Cortex of kidney (tissue), 1 donor: ENCODE measurements at places on chromosomes 7 and 10.

DNA sequence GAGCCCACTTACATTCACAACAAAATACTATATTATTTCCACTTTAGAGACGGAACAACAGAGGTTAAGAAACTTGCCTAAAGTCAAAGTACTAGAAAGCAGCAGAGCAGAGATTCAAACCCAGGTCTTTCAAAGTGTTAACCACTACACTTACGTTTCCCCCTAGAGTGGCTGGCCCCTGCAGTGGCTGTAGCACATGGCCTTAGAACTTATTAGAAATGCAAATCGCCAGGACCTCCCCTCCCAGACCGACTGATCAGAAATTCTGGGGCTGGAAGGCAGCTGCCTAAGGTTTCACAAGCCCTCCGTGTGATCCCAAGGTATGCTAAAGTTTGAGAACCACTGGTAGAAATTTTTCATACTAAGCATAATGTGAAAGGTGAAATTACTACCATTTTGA, 8.1 kb downstream of the MPP7 start:
- no peak for DNase-seq

GRCh38 chr10:131009791-131010190, 301.7 kb downstream of the TCERG1L start:
- DNase-seq: no peak

DNA sequence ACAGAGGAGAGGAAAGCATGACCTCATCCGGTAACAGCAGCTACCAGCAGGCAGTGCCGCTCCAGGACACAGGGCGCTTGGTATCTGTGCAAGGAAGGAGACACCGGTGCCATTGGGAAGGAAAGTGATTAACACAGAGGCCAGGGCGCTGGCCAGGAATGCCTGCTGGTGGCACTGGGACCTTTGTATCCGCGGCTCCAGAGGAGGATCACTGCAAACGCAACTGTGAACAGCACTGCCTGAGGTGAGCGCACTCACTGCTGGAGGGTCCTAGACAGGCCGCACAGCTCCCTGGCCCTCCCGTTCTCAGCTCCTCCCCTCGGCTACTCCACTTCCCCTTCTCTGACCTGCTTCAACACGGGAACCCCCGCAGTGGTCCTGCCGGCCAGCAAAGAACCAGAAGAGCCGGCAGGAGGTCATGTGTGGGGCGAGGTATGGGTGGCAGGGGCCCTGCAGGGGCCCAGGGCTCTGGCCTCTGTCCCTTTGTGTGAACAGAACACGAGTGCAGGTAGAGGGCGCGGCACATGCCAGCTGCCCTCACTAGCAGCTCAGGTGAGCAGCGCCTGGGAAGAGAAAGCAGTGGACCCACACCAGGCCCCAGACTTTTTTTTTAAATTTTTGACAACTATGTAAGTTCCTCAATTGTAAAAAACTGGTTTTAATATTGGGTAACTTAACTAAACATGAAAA, 107.6 kb downstream of the VIPR2 start:
- no peak for DNase-seq

DNA sequence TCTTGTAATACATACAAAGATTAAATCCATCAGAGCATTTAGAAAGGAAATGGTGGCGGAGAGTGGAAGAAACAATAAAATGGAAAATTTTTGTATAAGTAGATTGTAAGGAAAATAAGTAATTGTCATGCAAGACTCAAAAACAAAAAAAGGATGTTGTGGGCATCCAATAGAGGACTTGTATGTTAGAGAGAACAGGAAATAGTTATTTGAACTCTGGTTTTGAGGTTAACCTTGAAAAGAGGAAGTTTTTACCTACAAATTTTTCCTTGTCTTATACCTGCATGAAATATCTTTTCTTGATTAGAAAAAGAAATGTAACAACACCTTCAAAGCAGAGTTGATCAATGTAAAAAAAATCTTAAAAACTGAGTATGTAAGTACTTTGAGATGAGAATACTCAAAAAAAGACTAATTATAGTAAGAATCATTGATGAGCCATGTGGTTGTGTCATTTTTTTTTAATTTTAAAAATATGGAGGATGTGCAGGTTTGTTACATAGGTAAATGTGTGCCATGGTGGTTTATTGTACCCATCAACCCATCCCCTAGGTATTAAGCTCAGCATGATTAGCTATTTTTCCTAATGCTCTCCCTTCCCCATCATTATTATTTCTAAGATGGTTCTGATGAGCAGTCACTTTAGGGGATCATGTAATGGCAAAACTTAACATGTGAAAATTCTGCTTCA, 11.9 kb downstream of the TMEM106B start:
- no peak for DNase-seq

DNA sequence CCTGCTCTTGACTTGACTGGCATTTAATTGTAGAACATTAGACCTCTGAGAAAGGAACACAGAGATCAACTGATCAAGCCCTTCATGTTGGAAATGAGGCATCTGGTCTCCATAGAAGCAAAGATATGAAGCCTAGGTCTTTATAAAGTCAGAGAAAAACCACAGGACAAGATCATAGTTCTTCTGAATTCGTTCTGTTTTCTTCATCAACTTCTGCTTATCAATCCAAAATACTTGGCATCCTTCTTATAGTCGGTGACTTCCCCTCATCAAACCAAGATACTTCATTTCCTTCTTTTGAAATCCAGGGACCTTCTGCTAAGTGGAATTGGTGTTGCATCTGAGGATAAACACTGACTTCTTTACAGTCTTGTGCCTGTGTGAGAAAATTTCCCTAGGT, 77.1 kb upstream of the PRKCQ start:
- DNase-seq: no peak

DNA sequence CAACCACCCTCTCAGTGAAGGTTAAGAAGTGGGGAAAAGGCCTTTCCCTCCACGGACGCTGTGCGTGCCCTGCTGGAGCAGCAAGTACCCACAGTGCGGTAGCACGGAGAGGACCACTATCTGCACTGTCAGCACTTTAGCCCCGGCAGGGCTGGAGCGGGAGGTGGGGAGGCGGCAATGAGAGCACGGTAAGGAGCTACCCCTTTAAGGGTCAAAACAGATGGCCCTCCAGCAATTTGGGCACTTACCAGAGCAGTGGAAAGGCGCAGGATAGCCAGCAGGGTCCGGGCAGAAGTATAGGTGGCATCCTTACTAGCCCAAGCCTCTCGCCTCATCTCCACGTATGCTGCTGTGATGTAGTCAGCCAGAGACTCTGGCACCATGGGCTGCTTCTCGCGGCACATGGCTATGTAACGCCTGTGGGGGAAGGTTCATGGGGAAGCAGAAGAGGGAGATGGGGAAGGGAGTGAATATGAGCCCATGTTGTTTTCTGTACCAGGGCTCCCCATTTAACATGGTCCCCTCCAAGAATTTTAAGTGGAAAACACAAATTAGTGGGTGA, 5.2 kb downstream of the COPS6 start:
- no peak for DNase-seq

GRCh38 chr7:99195867-99196266, 12.0 kb downstream of the KPNA7 start:
- DNase-seq: no peak

DNA sequence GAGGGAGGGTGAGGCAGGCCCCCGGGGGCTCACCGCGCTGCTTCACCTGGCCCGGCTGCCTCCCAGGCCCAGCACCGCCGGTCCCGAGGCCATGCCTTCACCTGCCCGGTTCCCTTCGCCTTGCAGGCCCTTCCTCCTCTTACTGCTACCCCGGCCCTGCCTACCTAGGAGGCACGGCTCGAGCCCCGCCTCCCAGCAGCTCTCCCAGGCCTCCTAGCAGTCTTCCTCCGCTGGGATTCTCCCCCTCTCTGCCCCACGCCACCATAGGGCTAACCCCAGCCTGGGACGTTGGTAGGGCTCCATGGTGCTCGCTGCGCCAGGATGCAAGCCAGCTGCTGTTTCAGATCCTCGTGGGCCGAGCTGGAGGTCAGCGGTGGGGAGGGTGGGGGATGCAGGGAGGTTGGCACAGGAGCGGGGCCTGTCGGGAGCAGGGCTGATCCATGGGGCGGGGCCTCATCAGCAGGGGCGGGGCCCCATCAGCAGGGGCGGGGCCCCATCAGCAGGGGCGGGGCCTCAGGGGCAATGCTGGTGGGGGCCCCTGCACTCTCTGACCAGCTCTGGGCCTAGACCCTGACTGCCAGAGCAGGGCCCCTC, 63.3 kb downstream of the RASGEF1A start:
- no peak for DNase-seq

GRCh38 chr10:70890917-70891431, 2.6 kb upstream of the PCBD1 start:
- DNase-seq: no peak

DNA sequence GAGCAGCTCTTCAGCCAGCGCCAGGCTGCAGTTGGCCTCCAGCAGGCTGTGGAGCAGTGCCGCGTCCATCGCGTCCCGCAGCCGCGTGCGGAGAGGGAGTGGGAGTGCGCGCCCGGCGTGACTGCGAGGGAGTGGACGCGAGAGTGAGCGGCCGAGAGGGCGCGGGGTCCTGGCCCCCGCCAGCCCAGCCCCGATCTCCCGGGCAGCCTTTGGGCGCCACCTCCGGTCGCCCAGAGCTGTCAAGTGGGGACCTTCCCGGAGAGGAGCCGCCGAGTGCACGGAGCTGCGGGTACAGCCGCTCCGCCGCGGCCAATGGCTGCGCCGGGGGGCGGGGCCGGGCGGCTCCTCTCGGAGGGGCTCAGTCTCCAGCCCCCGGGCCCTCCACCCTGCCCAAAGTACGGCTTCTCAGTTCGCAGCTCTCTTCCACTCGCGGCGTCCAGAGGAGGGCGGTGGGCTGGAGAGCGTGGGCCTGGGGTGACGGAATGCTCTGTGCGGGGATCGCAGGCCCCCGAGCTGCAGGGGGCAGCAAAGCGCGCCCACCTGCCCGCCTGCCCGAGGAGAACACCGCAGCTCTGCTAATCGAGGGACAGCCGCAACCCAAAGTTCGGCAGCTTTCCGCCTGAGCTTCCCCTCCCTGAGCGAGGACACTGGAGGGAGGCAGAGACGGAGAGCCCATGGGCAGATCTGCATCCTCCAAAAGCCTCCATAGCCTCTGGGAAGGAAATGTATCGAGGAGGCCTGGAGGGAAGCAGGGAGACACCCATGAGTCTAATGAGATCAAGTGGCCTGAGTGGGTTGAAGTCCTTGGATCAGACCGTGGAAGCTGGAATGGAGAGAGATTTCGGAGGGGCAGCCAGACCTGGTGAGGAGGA, at the start of gene CRHR2:
Gene CRHR2, minus strand, starts transcription at position 245 of the 872 bp plus-strand sequence. Its CDS starts 176 bp downstream, at position 69.
- no peak for DNase-seq

- DNase-seq: no peak
Measured at GRCh38 chr10:89390476-89391225, 1.8 kb upstream of the IFIT1 start.

DNA sequence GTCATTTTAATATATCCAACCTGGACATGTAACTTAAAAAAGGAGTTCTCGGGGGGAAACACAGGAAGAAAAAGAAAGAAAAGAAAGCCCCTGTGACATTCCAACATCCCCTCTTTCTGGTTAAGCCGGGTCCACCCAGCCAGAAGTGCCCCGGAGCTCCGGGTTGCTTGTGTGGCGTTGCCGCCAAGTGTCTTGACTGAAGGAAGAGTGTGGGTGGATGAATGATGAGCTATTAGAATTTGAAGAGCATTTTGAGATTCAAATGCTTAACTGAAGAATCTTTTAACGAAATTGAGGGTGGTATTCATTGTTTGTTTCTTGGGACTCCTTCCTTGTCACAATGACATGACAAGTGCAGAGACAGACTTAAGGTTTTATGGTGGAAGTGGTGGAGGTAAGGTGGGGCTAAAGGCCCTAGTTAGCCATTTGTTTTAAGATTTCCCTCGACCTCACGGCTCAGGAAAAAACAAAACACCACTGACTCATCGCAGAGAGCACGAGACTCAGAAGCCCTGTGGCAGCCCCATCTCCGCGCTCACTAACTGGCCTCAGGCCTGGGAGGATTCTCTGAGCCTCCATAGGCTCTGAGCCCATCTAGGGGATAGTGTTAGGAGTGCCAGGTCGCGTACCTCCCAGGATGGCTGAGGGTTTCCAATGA, 1.8 kb upstream of the GLI3 start:
- no peak for DNase-seq

DNA sequence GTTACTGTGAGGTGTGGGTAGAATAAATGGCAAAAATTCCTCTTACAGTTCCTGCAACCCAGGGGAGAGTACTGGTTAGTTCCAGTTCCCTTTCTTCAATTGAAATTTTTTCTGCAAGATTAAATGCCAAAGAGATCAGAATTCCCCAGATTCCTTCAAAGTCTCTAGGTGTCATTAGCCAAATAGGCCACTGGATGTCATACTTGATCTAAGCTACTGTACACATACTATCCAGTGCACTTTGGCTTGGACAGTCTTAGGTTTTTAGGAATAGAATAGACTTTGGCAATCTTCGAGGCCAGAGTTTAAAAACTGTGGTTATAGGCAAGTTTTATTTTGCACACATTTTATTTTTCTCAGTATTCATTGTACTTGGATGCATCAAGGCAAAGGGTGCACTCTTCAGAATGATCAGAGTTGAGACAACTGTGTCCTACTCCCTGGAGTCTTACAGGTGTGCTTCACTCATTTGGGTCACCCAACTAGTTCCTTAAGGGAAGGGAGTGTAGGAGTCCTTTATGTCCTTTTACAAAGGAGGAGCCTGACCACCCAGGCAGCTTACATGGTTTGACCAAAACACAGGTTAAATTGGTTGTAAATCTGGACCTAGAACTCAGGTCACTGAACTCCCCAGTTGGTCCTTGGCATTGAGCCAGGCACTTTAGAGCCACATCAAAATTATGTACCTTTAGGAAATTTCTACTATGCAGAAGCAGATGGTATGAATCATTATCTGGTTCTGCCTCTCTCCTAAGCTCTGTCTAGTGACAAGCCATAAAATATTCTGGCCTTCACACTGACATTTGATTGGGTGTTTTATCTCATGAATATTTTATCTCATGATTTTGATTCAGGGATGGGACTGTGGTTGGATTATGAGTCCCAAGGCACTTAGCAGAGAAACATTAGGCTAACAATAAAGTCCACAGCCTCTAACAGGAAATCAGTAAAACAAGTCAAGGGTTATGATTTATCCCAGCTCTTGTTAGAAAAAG, 49.5 kb downstream of the ASAH2B start:
- no peak for DNase-seq

DNA sequence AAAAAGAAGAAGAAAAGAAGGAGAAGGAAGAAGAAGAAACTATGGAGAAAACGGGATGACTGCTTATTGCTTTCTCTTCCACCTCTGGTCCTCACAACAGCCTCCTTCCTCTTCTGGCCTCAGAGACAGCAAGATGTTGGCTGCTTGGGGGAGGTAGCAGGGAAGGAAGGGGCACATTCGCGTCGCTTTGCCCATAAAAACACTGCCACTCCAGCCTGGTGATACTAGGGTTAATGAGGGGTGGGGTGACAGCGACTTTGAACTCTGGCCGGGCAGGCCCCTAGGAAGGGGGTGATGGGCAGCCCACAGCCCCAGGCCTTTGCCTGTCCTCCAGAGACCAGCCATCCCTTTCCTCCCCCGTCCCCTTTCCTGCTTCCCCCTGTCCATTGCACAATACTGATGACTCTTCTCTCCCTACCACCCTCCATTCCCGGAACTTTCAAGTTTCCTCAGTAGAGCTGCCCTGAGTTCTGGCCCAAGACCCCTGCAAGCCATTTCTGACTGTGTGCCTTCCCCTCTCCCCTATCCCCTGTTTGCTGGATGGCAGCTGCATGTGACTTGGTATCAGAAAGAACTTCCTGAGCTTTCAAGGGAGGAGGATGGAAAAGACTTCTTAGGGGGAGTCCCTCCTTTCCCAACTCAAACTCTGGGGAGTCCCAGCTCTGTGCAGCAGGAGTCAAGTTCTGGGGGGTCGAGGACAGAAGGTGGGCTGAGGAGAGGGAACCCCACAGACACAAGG, 2.2 kb upstream of the CUEDC2 start:
- DNase-seq: no peak
